ENCODE measurements at places on chromosomes 16 and 17. TPM values are rescaled to one million over a fixed set of nuclear protein-coding genes. Genes with fewer than 3 reads are reported as not detected.

The CORO6 gene
- 4.1 TPM for total RNA-seq

DNA sequence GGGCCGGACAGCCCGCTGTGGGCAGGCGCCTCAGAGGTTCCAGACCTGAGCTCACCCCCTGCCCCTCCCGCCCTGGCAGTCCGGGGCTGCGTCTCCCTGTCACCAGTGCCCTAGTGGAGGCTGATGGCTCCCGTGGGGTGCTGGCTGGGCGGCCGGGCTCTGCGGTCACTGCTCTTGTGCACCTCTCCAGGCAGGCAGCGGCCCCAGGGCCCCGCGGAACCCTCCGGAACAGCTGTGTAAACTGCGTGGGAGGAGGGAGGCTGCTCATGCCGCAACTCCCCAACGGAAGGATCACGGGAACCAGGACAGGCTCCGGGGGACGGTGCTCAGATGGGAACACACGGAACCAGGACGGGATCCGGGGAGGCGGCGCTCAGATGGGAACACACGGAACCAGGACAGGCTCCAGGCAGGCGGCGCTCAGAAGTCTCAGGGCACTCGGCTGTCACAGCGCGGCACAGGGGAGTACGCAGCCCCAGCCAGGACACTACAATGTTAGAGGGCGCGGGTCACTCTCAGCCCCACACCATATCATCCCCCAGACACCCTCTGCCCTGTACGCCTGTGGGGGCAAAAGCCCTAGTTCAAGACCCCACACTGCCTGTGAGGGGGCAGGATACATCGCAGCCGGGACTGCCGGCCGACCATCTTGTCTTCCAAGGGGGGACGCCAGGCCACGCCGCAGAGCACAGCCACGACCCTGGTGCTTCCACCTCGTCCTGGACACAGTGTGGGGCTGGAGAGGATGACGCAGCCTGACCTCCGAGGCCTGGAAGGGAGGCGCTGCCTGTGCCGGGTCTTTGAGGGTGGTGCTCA, 74.0 kb upstream of the GNG13 start:
- DNase-seq: no peak
- H3K27me3 ChIP-seq: no peaks in the 10 kb centered on the region
- no peak overlapping the region for H3K4me3 ChIP-seq
- H3K4me1 ChIP-seq: peaks cover 21% of the 10 kb centered on the region

The CD300LB gene
- total RNA-seq: not detected

The CUEDC1 gene
- total RNA-seq: not detected

The ACSM2B gene
- not detected for total RNA-seq

GRCh38 chr17:81621494-81622130, 15.3 kb downstream of the NPLOC4 start:
- H3K27ac ChIP-seq: no peak overlapping the region
- peaks cover 68% of the 10 kb centered on the region for H3K36me3 ChIP-seq
- no peak for DNase-seq
- no peak overlapping the region for H3K4me3 ChIP-seq
- peaks cover 3% of the 10 kb centered on the region for H3K4me1 ChIP-seq

The FN3K gene
- total RNA-seq: 0.44 TPM

GRCh38 chr17:82302568-82302963, 14.8 kb downstream of the CD7 start:
- H3K4me3 ChIP-seq: peak overlapping the region; percentile 35
- H3K27me3 ChIP-seq: no peaks in the 10 kb centered on the region
- peaks cover 4% of the 10 kb centered on the region for H3K36me3 ChIP-seq
- no peak overlapping the region for H3K27ac ChIP-seq

GRCh38 chr17:17745476-17746455, 64.5 kb downstream of the RAI1 start:
- no peak for DNase-seq
- H3K4me3 ChIP-seq: no peak overlapping the region
- no peaks in the 10 kb centered on the region for H3K36me3 ChIP-seq
- no peak overlapping the region for H3K27ac ChIP-seq

DNA sequence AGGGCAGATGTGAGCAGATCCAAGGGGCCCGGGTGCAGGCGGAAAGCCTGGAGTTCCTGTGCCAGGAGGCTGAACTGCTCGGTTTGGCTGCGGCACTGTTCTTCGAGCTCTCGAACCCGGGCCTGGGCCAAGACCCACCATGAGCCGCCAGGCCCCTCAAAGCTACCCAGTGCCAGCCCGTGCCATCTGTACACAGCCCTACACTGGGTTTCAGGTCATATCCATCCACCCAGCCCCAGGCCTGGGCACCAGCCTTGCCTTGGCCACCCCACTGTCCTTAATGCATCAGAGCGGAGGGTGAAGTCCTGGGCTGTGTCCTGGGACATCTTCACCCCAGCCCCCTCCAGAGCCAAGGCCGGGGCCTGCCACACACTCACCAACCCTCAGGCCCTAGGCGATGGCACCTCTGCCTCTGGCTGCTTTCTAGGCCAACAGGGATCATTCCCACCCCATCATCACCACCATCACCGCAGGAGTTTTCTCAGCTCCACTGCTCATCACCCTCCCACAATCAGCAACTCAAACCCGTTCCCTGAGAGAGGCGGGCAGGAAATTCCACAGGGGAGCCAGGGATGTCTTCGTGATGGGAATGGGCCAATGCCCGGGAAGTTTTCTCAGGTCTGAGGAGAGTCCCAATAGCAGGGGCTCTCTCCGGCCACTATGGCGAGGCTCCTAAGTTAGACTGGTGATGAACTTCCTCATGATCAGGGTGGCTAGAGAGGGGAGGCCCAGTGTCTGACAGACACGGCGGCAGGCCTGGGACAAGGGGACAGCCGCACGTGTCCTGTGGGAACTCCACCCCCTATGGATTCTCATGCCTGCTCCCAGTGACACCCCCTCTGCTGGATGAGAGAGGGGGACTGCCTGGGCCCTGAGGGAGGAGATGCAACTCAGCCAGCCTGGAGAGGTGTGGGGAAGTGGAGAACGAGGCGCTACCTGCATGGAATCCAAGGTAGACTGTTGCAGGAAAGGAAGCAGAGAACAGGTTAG, 9.1 kb downstream of the TSPOAP1 start:
- no peak for DNase-seq
- no peaks in the 10 kb centered on the region for H3K36me3 ChIP-seq
- no peak overlapping the region for H3K4me3 ChIP-seq
- no peak overlapping the region for H3K27ac ChIP-seq

DNA sequence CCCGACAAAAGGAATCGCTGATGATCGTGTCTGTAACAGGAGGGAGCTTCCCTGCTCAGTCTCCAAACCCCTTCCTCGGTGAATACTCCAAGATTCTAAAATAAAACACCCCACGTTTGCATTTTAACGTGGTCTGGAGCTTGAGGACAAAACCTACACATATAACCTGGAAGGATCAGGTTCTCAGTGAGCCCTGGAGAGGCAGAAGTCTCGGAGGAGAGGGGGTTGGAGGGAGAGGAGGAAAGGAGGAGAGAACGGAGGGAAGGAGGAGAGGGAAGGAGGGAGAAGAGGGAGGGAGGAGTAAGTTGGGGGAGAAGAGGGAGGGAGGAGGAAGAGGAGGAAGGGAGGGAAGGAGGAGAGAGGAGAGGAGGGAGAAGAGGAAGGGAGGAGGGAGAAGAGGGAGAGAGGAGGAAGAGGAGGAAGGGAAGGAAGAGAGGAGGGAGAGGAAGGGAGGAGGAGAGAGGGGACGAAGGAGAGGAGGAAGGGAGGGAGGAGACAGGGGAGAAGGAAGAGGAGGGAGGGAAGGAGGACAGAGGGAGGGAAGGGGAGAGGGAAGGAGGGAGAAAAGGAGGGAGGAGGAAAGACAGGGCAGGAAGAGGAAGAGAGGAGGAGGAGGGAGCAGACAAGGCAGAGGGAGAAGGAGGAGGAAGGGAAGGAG, 27.4 kb upstream of the GINS2 start:
- H3K4me1 ChIP-seq: peaks cover 18% of the 10 kb centered on the region
- no peak for DNase-seq
- H3K4me3 ChIP-seq: no peak overlapping the region
- H3K27me3 ChIP-seq: no peaks in the 10 kb centered on the region
- H3K27ac ChIP-seq: no peak overlapping the region

- DNase-seq: no peak
- peak overlapping the region; percentile 26 for H3K27ac ChIP-seq
- peaks cover 79% of the 10 kb centered on the region for H3K4me1 ChIP-seq
- H3K4me3 ChIP-seq: no peak overlapping the region
These were observed 11.0 kb upstream of the CCR7 start for GRCh38 chr17:40576113-40576740.

The TEN1 gene
- 23.2 TPM for total RNA-seq

All from activated B cell treated with CpG ODN at 0.5 μM for 24 hours (primary cell).